ENCODE measurements at places on chromosomes 1 and 21.

GRCh38 chr1:98402860-98403259, 258.7 kb upstream of the SNX7 start:
- DNase-seq, result no peak

DNA sequence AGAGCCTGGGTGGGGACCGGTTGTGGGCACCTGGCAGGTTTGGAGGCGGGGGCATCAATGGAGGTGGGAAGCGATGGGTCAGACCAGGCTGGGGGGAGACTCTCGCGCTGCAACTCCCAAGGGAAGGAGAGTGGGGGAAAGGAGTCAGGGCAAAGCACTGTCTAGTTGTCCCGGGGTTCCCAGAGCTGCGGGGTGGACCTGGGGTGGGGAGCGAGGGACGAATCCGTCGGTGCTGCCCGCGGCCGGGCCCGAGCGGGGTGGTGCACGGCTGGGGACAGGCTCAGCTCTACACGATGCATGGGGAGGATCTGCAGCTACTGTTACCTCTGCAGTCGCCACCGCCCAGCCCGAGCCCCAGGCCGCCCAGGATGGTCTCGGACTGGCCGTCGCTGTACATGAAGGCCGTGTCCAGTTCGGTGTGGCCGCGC, 427 bp downstream of the AKR7A2 start:
- DNase-seq, result peak; percentile 74

GRCh38 chr1:63621075-63621474, 27.9 kb downstream of the PGM1 start:
- no peak for DNase-seq

- no peak for DNase-seq
Measured at GRCh38 chr1:93695411-93696005, 13.9 kb upstream of the BCAR3 start.

- DNase-seq, result no peak
Measured at GRCh38 chr1:239886266-239886665, 205.4 kb upstream of the FMN2 start.

DNA sequence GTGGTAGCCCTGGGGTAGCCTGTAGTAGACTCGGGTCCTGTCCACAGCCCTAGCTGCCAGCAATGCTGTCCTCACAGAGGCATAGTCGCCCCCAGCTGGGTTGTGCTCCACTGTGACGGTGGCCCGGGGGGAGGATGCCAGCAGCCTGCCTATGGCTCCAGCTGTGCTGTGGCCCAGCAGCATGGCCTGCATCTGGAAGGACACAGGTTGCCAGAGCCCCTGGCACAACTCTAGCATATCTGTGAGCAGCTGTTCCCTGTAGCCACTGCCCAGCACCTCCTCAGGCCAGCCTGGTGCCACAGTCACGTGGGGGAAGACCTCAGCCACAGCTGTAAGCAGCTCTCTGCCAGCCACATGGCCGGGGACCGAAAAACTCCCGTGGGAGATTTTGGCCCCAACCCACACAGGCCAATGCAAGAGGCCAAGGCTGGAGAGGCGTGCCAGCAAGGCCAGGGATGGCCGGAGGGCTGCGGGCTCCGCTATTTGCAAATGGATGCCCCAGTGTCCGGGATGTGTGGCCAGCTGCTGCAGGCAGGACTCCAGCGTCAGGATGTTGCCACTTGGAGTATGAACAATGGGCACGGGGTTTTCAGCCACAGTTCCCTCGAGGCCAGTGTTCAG, 13.9 kb downstream of the FAM151A start:
- DNase-seq, result no peak

DNA sequence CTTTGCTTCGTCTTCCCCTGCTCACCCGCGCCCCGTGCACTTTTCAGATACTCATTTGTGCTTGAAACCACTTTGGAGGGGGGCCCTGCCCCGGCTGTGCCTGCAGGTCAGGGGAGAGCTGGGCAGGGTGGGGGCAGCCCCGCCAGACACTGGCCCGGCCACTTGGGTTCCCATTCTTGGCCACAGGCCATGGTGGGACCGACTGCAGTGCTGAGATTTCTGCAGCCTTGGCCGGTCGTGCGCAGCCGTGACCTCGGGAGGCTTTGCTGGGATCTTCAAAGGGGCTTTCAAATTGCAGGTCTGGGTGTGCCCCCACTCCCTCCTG, 54.5 kb upstream of the TTC34 start:
- no peak for DNase-seq

GRCh38 chr1:109764561-109765482, 1.1 kb upstream of the EPS8L3 start:
- DNase-seq, result no peak

- DNase-seq, result no peak
Measured at GRCh38 chr1:193201021-193201420, 14.6 kb upstream of the B3GALT2 start.

DNA sequence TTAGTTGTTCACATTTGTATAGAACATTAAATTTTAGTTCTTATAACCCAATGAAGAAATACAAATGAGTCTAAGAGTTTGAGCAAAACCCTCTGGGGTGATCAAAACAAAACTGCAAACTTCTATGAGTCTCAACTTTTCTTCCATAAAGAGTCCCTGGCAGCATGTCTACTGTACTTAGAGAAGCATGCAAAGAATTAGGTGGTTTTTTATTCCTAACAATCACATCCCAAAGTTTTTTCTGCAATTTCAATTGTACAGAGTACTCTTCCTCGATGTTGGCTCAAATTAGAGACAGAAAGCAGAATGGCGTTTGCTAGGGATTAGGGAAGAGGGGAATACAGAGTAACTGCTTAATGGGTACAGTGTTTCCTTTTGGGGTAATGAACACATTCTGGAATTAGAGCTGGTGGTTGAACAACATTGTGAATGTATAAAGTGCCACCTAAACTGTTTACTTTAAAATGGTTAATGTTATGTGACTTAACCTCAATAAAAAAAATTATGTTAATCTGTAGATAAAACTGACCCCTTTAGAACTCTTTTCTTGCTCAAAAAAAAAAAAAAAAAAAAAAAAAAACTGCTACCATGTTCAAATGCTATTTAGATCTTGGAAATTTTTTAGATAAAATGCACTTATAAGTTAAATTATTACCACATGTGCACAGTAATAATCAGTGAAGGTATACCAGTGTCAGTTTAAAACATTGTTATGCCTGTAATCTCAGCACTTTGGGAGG, 4.8 kb downstream of the RC3H1 start:
- no peak for DNase-seq

DNA sequence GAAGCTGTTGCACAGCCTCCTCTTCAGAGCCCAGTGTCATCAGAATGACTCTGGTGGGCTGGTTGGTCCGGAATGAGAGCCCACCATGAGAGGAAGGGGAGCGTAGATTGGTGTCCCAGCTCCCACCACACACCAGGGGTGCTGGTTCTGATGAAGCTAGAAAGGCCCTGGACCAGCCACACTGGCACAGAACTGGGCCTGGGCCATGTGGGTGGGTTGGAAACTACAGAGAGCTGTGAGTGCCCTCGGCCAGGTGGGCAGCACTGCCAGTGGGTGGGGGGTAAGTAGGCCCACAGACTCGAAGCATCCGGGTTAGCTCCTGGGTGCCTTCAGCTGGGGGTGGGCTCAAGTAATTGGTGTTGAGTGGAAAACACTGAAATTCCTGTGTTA, 11.6 kb upstream of the TFF1 start:
- no peak for DNase-seq

DNA sequence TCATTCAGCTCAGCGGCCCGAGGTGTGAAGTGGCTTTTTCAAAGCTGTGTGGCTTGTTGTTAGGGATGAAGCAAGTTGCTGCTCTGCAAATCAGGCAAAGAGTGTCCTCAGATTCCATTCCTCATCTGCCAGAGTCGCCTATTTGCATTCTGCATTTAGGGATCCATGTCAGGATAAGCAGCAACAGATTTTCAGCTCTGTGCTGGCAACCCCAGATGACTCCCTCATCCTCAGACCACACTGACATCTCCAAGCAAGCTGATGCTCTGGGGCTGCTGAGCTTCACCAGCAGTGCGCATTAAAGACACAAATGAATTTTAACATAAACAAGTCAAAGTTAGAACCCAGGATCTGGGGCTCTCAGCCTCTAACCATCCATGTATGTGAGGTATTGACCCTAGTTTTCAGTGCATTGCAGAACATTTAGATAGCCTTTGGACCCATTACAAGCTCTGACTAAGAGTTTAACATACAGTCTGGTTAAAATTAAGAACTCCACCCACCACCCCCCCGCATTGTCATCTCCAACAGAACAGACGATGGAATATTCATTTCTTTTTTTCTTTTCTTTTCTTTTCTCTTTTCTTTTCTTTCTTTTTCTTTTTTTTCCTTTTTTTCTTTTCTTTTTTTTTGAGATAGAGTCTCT, 10.9 kb downstream of the CFAP107 start:
- DNase-seq, result no peak

- no peak for DNase-seq
Measured at GRCh38 chr1:207853372-207853757, 57.6 kb downstream of the CD34 start.

DNA sequence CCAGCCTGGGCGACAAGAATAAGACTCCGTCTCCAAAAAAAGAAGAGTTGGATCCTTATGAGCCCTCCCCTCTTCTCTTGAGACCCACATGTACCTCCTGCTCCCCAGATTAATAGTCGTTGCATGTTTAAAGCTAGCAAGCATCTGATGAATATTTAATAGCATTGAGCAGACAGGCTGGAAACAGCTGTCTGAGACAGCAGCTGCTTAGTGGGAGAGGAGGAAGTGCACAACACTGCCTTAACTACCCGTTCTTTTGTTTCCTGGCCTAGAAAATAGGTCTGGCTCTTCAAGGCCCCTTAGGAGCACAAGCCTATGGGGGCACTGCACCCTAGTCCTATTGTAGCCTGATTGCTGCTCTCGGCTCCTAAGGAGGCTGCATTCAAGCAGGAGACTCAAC, 17.3 kb upstream of the TMEM39B start:
- DNase-seq, result no peak

DNA sequence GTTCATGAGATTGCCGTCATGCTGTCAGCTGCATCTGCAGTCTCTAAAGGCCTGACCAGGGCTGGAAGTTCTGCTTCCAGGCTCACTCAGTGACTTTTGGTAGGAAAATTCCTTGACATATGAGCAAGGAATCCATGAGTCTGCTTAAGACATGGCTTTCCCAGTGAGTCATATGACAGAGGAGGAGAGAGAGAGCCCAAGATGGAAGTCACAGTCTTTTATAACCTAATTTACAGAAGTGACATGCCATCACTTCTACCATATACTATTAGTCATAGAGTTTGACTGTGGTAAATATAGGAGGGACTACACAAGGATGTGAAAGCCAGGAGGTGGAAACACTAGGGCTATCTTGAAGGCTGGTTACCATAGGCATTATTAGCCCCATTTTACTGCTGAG, 115.2 kb downstream of the ROR1 start:
- no peak for DNase-seq

DNA sequence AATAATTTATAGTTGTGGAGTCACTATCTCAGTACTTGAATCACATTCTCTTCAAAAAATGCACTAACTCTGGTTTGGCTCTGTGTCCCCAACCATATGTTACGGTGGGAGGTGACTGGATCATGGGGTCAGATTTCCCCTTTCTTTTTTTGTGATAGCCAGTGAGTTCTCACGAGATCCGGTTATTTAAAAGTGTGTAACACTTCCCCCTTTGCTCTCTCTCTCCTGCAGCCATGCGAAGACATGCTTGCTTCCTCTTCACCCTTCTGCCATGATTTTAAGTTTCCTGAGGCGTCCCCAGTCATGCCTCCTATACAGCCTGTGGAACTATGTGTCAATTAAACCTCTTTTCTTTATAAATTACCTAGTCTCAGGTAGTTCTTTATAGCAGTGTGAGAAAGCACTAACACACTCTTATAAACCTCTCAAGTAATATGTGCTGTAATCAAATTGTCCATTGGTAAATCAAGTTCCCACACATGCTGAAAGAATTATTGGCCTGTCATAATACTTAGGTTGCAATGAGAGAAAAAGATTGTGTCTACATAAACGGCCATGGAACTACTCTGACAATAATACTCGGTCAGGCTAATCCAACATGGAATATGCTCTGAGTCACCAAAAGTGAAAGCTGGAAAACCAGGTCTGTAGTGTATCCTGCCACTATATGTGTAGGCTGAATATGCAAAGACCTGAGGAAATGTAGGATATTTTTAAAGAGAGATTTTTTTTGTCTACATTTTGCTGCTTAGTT, 107.5 kb downstream of the SLC44A5 start:
- no peak for DNase-seq

GRCh38 chr21:43341378-43342161, 85.4 kb downstream of the SIK1 start:
- peak; percentile 42 for DNase-seq

- DNase-seq, result no peak
Measured at GRCh38 chr1:231935856-231936255, 309.3 kb downstream of the DISC1 start.

DNA sequence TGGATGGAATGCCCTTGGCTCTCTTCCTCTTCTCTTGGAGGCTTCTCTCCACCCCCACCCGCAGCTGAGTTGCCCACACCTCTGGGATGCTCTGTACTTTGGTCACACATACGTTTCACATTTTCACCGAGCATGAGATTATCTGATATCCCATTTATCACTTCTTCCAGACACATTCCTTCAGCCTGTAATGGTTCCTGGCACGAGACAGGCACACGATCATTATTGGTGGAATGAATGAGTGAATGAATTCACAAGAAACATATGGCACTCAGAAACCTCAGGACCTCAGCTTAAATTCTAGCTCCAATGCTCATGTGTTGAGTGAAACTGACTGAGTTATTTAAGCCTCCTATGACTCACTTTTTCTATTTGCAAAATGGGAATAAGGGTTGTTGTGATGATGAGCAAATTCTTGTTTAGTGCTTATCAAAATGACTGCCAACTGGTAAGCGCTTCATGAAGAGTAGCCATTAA, 242.7 kb upstream of the JUN start:
- DNase-seq, result no peak

GRCh38 chr1:47651311-47652089, 213.7 kb downstream of the FOXD2 start:
- peak; percentile 11 for DNase-seq

DNA sequence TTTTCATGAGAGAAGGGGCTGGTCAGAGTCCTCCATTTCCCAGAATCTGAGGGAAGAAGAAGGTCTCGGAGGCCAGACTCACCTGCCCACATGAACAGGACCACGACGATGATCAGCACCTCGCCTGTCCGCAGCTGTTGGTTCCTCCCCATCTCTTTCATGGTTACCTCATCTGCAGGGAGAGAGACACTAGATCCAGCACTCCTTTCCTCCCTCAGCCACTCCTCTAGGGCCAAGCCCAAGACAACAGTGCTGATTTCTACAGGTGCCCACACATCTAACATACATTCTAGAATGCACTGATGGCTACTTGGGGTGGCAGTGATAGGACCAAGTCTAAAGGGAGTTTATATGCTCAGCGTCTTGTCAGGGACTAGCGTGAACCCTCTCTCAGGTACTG, 3.0 kb downstream of the FNDC5 start:
- no peak for DNase-seq

GRCh38 chr1:176193663-176194062, 13.4 kb downstream of the COP1 start:
- DNase-seq, result no peak

Data from NCI-H1417 (cell line).